ENCODE measurements at places on chromosomes 12 and 14.

DNA sequence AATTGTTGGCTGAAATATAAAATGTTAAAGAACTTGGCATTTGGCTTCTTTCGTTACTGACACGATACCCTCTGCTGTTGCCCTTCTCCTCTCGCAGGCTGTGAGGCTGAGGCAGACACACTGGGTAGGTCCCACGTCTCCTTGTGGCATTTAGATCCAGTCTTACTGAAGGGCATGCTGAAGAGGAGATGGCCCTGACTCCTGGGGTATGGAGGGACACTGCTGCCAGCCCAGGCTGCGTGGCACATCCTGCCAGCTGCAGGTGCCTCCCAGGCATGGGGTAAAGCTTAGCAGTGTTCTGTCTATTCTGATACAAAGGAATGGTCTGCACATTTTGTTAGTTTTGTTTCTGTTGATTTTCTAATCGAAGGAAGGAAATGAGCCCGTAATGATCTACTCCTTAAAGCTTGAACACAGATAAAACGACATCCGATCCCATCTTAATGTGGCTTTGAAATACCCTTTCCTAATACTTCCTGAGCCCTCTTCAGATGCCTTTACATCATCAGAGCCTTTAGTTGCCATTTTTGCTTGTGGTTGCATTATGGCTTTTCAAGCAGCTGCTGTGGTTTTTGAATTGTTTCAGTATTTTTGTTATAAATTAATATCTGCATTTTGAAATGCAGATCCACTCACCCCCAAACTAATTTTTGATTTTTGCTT is 61.1 kb downstream of the WDR20 start:
- DNase-seq = no peak

DNA sequence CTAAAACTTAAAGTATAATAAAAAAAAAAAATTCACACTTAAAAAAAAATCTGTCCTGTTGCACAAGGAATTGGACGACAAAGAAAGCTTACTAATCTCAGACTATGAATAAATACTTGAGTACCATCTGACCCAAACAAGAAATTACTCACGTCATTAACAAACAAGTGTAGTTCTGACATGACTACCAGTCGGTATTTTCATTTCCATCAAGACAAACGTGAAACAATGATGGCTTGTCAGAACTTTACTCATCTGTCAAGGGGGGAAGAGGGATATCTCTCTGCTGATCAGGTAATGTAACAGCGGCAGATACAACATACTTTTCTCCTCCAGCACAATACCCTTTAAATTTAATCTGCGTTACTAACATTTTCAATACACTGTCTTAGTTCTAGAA is 78.3 kb downstream of the CDK17 start:
- no peak for DNase-seq

- no peak for DNase-seq
Measured at GRCh38 chr12:111025792-111026430, 105.5 kb upstream of the MYL2 start.

DNA sequence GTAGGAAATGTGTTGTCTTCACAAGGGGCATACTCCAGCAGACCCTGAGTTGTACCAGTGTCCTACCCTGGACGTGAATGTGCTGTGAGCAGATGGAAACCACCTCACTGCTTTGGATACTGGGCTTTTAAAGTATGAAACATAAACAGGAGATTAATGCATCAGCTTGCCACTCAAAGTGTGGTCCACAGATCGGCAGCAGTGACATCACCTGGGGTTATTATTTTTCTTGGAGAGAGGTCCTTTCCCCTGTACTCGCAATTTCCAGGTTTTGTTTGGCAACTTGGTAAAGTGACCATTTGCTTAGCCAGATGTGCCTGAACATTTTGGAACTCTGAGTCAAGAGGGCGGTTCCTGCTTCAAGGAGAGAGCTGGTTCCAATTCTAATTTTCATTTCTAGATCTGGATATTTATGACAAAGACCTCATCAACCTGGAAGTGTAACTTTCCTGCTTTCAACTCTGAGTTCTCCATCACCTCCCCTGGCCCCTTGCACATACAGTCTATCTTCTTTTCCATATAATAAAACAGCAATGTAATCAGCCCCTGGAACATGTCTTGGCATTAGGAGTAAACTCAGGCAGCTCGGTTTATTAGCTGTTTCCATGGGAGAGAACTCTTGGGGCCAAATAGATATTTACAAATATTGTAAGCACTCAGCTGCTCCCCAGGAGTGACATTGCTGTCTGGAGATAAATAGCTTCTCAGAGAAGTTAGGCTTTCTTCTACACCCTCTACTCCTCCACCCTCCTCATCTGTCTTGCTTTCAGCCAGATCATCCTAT is 237.0 kb upstream of the TBX3 start:
- DNase-seq = no peak

GRCh38 chr12:75666939-75667334 is 155.5 kb upstream of the KRR1 start:
- no peak for DNase-seq

- DNase-seq = no peak
Measured at GRCh38 chr12:62660756-62661155, 194.1 kb downstream of the MON2 start.

DNA sequence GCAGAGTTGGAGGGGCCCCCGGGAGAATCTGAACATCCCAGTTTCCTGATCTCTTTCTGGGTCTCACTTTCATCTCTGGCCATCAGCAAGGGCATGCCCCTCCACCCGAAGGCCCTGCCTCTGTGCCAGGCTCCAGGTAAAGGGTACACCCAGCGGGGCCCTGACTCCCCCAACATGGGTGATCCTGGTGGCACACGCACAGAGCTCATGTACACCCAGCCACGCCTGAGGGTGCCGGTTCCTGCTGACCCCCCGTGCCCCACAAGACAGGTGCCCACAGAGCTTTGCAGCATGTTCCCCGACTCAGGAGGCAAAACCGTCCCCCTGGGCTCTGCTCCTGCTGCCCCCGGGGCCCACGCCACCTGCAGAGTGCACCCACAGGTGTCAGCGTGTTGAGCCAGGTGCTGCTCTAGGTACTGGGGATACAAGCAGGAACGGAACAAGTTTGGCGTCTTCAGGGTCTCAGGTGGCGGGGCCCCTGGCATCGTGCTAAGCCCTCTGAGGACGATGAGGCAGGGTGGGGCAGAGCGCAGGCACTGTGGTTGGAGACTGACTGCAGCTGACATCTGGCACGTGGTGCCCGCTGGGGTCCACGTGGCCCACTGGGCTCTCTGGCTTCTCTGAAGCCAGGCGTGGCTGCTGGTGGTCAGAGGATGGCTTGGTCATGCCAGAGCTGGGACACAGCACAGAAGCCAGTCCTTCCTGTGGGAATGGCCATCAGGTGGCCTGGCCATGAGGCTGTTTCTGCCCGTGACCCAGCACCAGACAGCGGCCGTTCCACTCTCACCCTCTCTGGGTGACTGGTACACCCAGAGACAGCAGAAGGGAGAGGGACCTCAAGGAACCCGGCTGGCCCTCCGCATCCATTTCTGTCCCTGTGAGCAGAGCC is 13.8 kb downstream of the BAG5 start:
- DNase-seq = no peak

DNA sequence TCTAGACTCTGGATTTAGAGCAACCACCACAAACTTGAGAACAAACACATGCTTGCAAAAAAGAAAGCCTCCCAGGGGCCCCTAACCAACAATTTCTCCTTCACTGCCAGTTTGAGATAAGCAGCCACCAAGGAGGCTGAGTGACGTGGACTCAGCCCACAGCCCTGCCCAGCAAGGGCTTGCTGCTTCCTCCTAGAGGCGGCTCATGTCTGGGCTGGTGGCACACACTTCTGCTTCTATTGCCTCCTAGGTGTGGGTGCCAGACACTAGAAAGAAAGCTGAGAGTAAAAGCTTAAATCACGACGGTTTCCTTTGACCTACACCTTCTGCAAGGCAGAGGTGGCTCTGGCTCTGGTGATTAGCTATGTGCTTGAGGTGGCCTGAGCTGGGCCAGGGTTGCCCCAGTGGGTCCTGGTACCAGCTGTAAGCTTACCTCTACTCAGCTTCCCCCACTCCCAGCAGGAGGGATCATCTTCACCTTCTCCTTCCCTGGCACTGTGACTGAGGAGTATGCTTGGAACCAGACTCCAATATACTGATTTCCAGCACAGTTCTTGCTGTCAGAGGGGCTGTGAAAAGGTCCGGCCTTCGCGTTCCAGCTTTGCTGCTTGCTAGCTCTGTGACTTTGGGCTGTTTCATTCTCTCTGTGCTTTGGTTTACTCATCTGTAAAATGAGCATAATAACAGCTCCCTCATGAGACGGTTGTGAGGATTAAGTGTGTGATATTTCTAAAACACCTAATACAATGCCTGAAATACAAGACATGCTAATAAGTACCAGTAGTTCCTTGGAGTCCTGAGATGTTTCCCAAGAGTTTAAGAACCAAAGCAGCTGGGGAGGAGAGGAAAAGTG is 89.7 kb upstream of the PARP11 start:
- DNase-seq = no peak

DNA sequence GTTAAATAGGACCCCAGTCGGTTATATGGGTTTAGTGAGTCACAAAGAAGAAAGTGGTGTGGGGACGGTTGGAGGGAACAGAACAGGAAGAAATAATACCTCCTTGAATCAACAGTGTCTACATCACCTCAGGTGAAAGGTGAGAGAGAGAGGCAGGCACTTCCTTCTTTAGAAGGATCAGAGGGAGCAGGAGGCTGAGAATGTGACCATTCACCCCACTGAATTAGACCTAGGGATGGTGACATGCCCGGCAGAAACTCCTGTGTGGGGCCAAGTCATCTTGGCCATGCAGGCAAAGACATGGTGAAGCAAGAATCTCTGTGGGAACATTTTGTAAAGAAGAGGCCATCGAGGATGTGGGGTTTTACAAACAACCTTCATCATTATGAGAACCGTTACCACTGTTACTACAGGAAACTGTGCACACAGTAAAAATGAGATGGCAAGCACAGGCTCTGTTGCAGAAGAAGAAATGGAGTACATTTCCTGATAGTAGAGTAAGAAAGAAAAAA is 1196.9 kb downstream of the VRK1 start:
- no peak for DNase-seq

DNA sequence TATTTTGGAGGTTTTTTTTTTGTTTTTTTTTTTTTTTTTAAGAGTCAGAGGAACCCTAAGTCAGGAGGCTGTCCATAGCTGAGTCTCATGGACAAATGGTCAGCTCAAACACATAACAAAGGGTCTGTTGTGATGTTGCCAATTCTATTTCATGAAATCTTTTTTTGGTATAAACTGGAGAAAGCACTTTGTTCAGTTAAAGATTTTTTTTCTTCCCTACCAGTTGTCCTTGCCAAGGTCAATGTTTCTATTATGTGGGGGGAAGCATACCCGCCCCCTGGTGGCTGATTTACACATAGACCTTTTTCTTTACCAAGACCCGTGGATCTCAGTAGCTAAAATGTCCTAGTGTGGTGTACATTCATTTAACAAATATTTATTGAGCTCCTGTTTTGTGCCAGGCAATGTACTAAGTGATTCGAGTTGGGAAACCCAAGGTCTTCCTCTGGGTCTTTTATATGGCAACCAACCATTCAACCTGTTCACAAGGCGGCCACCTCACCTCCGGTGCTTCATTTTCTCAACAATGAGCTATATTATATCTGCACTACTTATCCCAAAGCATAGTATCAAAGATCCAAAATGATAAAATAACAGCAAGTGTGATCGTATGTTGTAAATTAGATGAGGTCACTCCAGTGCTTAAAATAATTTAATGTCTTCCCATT is 214.5 kb downstream of the PAH start:
- DNase-seq = peak; percentile 65

- DNase-seq = peak; percentile 64
Measured at GRCh38 chr12:105092336-105092735, 8.1 kb upstream of the ALDH1L2 start.

- no peak for DNase-seq
Measured at GRCh38 chr12:102427543-102427941, 52.8 kb downstream of the IGF1 start.

DNA sequence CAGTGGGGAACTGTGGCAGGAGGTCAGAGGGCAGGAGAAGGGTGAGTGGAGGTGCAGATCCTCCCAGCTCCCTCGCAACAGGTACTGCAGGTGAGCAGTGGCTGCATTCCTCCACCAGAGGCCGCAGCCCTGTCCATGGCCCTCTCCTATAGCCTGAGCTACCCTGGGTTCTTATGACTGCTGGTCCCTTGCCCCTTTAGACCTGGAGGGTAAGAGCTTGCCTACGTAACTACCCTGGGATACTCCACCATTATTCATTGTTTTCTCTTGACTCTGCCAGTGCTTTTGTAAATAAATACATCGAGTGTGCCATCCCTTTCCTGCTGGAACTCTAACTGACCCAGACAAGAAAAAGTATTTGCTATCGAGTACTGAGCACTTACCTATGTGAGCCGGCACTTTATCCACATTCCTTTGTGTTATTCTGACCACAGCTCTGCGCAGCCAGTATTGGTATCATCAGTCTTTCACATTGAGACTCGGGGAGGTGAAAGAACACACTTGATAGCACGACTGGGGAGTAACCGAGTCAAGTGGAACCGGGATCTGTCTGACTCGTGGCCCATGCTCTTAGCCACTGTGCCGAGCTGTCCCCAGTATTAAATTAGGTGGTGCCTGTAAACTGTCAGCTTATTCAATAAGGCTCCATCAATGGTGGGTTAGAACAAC is 38.5 kb downstream of the LTBP2 start:
- DNase-seq = no peak

GRCh38 chr12:128856035-128856790 is 2.9 kb downstream of the GLT1D1 start:
- DNase-seq = no peak

DNA sequence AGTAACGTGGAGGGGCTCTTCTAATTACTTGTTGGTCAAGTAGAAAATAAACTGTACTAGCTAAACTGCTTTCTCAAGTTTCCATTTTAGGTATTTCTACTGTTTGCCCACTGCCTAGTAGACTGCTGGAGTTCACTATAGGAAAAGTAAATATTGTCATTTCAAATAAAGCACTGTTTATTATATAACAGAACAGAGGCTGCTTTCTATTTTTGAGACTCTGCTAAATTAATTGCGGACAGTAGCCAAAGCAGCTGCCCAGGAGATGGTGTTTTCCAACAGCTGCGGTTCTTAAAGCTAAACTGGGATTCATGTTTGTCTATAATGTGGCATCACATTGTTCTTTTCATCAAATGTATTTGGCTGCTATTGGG is 15.9 kb upstream of the SIX1 start:
- DNase-seq = no peak

- no peak for DNase-seq
Measured at GRCh38 chr12:6212086-6212485, 11.9 kb downstream of the CD9 start.

DNA sequence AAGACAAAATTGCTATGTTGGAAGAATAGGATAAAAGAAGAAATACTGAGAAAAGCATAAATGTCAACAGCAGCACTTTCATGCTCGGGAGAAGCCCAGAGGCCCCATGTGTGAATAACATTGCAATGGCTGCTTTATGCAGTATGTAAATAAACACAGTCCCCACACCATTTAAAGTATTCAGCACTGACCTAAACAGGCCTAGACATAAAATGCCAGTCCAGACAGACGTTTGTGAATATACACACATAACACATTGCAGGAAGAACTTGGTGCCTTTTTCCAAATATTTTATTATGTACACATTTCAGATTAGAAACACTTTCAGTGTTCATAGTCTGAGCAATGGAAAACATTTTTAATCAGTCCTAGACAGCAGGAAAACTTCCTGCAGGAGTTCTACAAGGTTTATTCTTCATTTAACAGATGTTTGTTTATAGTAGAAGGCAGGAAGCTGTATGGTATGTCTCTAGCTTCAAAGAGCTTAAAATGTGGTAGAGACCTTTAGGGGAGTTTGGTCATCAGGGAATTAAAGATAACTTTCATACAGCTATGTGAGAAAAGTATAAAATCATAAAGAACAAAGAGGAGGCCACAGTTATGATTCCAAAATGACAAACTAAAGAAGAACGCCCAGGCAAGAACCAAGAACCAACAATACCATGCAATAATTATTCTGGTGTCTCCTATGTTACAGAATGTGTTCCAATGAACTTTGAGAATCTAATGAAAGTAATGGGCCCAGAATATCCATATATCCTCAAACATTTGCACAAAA is 30.6 kb upstream of the SLC38A2 start:
- DNase-seq = no peak

All from H1 (cell line).